ENCODE measurements at places on chromosomes 1 and 21.

DNA sequence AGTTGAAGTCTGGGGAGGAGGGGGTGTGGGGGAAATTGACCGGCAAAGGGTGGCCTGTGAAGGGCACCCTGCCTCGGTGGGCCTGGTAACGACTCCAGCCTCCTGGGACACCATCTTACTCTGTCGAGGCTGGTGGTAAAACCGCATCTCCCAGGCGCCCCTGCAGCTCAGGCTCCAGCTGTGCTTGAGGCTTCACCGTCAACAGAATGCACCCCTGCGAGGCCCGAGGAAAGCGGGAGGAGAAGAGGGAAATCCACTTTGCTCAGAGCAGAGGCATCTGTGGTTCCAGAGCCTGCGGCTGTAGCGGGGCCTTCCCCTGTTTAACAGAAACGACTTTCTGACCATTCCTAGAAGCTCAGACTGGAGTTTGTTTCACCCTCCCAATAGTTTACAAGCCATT lies 165.6 kb downstream of the NPHP4 start:
- no peak for DNase-seq

GRCh38 chr1:69567652-69568420 lies at the start of gene LRRC7:
Gene LRRC7, plus strand, starts transcription at chr1:69567922. Its CDS starts 718 bp downstream, at chr1:69568640.
- peak; percentile 1 for DNase-seq

- no peak for DNase-seq
Observed at GRCh38 chr1:147080006-147080661, 92.1 kb downstream of the PRKAB2 start.

- no peak for DNase-seq
Observed at GRCh38 chr21:44889625-44890337, 16.3 kb upstream of the PTTG1IP start.

DNA sequence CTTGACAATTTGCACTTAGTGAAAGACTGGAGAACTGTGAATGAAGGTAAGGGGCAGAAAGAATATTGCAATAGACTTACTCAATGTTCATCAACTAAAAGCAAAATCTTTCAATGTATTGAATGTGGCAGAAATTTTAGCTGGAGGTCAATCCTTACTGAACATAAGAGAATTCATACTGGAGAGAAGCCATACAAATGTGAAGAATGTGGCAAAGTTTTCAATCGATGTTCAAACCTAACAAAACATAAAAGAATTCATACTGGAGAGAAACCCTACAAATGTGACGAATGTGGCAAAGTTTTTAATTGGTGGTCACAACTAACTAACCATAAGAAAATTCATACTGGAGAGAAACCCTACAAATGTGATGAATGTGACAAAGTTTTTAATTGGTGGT lies 80.7 kb downstream of the JMJD4 start:
- no peak for DNase-seq
